ENCODE measurements at places on chromosomes 2 and 18. TPM values are rescaled to one million over a fixed set of nuclear protein-coding genes. Genes with fewer than 3 reads are reported as not detected.

The SLC5A7 gene
- not detected for total RNA-seq

The ANKRD36 gene
- 36.7 TPM for total RNA-seq

The UGT1A9 gene
- total RNA-seq, result not detected

The SCG2 gene
- not detected for total RNA-seq

The MSH2 gene
- 73.3 TPM for total RNA-seq

The POTEC gene
- not detected for total RNA-seq

The FBLN7 gene
- total RNA-seq, result 29.6 TPM

The IL1F10 gene
- total RNA-seq, result not detected

The KCNG3 gene
- 0.10 TPM for total RNA-seq

- no peak overlapping the region for H3K27ac ChIP-seq
- peaks cover 5% of the 10 kb centered on the region for H3K27me3 ChIP-seq
- H3K36me3 ChIP-seq, result peaks cover 2% of the 10 kb centered on the region
- no peak overlapping the region for H3K4me3 ChIP-seq
Observed at GRCh38 chr2:207230261-207231105, 64.7 kb upstream of the KLF7 start.

GRCh38 chr18:79624356-79625170, 55.0 kb upstream of the CTDP1 start:
- no peak for DNase-seq
- H3K4me1 ChIP-seq, result peaks cover 9% of the 10 kb centered on the region
- peaks cover 3% of the 10 kb centered on the region for H3K27me3 ChIP-seq
- H3K27ac ChIP-seq, result no peak overlapping the region

- H3K27me3 ChIP-seq, result peaks cover 5% of the 10 kb centered on the region
- no peak overlapping the region for H3K4me3 ChIP-seq
- no peak overlapping the region for H3K27ac ChIP-seq
- H3K4me1 ChIP-seq, result no peaks in the 10 kb centered on the region
- no peaks in the 10 kb centered on the region for H3K36me3 ChIP-seq
Observed at GRCh38 chr2:42888321-42889245, 96.2 kb upstream of the HAAO start.

GRCh38 chr2:222241128-222241870, 57.5 kb downstream of the PAX3 start:
- no peaks in the 10 kb centered on the region for H3K4me1 ChIP-seq
- H3K27me3 ChIP-seq, result peaks cover 32% of the 10 kb centered on the region
- no peaks in the 10 kb centered on the region for H3K36me3 ChIP-seq
- no peak overlapping the region for H3K27ac ChIP-seq
- H3K4me3 ChIP-seq, result no peak overlapping the region

- H3K27me3 ChIP-seq, result no peaks in the 10 kb centered on the region
- H3K27ac ChIP-seq, result peak overlapping the region; percentile 99
- peak overlapping the region; percentile 83 for H3K4me3 ChIP-seq
- peaks cover 21% of the 10 kb centered on the region for H3K36me3 ChIP-seq
- peaks cover 95% of the 10 kb centered on the region for H3K4me1 ChIP-seq
- peak; percentile 62 for DNase-seq
Observed at GRCh38 chr2:157480182-157480961, 36.5 kb upstream of the CYTIP start.

DNA sequence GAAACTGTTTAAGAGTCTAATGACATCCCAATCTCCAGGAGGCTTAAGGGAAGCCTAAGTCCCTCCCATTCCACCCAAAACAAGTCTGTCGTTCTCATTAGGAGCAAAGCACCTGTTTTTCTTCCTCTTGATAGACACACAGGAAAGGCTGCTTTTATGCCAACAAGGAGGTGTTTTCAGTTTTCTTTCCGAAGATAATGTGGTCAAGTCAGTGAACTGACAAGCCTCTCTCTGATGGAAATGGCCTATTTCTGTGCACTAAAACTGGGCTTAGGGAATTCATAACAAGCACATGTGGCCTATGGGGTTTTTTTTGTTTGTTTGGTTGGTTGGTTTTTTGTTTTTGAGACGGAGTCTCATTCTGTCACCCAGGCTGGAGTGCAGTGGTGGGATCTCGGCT, 36.2 kb downstream of the FBLN7 start:
- DNase-seq, result no peak
- peaks cover 31% of the 10 kb centered on the region for H3K4me1 ChIP-seq
- H3K4me3 ChIP-seq, result no peak overlapping the region
- H3K36me3 ChIP-seq, result peaks cover 6% of the 10 kb centered on the region
- peak overlapping the region; percentile 52 for H3K27ac ChIP-seq
- peaks cover 2% of the 10 kb centered on the region for H3K27me3 ChIP-seq

- H3K4me1 ChIP-seq, result no peaks in the 10 kb centered on the region
- no peaks in the 10 kb centered on the region for H3K27me3 ChIP-seq
- no peak overlapping the region for H3K27ac ChIP-seq
Observed at GRCh38 chr18:10946058-10946457, 203.3 kb downstream of the PIEZO2 start.

DNA sequence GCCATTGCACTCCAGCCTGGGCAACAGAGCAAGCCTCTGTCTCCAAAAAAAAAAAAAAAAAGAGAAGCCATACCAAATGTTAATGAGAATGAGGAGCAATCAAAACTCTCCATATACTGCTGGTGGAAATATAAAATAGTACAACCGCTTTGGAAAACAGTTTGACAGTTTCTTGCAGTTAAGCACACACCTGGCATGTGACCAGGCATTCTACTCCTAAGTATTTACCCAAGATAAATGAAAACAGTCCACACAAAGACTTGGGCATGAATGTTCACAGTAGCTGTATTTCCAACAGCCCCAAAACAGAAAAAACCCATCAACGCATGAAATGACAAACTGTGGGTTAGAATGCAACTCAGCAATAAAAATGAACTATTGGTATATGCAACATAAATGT, 76.0 kb upstream of the ST8SIA5 start:
- no peaks in the 10 kb centered on the region for H3K27me3 ChIP-seq
- H3K36me3 ChIP-seq, result peaks cover 24% of the 10 kb centered on the region
- no peak overlapping the region for H3K4me3 ChIP-seq
- no peak overlapping the region for H3K27ac ChIP-seq
- no peak for DNase-seq

GRCh38 chr2:37631698-37632097, 39.7 kb downstream of the CDC42EP3 start:
- no peaks in the 10 kb centered on the region for H3K36me3 ChIP-seq
- H3K4me3 ChIP-seq, result no peak overlapping the region

DNA sequence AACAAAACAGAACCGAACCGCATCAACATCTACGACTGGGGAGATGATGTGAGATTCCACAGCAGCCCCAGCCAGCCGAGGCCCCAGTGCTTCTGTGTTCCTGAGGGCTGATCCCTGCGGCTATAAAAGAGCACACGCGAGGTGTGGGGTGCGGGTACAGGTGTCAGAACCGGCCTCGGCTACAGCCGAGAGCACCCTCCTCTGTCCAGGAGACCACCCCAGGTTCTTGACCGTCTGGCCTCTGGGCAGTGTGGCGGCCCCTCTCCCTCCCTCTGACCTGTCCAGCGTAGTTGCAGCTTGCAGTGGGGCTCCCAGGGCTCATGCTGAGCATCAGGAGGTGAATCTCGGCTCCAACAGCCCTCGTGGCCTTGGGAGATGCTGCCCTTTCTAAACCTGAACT, 23.7 kb downstream of the RTP5 start:
- no peak overlapping the region for H3K27ac ChIP-seq
- H3K36me3 ChIP-seq, result peaks cover 2% of the 10 kb centered on the region
- no peaks in the 10 kb centered on the region for H3K4me1 ChIP-seq
- no peak overlapping the region for H3K4me3 ChIP-seq

- H3K27ac ChIP-seq, result no peak overlapping the region
- no peaks in the 10 kb centered on the region for H3K4me1 ChIP-seq
- H3K4me3 ChIP-seq, result no peak overlapping the region
- H3K36me3 ChIP-seq, result no peaks in the 10 kb centered on the region
Observed at GRCh38 chr2:132923787-132924186, 253.8 kb upstream of the LYPD1 start.

- H3K36me3 ChIP-seq, result no peaks in the 10 kb centered on the region
- H3K27me3 ChIP-seq, result no peaks in the 10 kb centered on the region
- H3K4me1 ChIP-seq, result peaks cover 21% of the 10 kb centered on the region
- peak overlapping the region; percentile 48 for H3K4me3 ChIP-seq
Observed at GRCh38 chr18:11995445-11996189, 14.3 kb downstream of the IMPA2 start.

DNA sequence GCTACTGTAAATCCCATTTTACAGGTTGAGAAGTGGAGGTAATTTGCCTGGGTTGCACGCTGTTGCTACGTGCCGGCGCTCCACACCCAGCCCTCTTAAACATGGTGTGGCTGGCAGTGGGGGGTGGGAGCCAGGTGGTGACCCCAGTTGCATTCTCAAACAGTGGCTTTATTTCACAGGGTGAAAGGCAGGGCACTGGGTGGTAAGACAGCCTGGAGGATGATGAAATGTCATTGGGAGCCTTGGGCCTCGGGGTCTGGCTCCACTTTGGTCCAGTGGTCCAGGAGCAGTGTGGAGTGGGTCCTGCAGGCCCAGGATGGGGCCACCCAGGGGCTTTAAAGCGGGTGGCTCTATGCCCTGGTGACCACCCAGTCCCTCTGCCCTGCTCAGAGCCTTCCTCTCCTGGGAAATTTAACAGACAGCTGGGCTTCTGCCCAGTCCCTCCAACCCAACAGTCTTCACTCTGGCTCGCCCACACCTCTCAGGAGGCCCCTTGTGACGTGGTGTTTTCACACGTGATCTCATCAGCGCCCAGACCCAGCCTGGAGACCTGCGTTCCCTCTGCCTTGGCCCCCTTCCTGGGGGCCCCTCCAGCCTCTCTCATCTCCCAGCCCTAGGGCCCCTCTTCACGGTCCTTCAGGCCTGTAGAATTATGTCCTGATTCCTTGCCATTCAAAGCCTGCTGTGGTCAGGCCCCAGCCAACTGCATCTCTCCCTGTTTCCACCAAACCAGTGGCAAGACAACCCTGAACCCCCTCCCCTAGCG, 92.5 kb downstream of the INHBB start:
- peaks cover 32% of the 10 kb centered on the region for H3K27me3 ChIP-seq
- DNase-seq, result no peak
- H3K4me3 ChIP-seq, result no peak overlapping the region
- H3K36me3 ChIP-seq, result no peaks in the 10 kb centered on the region

DNA sequence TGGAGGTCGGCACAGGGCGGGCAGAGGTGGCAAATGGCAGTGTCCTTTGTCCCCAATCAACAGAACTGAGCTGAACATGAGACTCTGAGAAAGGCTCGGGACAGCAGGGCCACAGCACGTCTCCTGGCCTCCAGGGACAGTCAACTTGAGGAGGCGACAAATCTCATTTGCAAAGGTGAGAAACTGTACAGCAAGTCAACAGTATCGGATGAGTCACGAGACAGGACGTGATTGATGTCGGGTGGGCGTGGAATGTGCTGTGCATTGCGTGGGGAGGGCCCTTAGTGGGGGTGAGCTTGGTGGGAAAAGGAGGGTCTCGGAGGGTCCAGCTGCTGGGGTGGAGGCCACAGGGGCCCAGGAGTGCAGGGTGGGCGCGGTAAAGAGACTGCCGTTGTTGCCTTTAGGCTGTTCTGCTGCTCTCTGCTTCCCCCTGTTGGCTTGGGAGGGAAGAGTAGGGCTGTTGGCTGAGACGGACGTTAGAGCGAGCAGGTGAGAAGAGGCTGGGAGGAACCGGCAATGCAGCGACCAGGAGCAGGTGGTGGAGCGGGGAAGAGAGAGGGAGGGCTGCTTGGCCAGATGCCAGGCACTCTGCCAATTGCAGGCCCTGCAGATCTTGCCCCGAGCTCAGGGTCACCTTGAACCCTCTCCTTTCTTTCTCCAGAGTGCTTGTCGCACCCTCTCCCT, 164.3 kb downstream of the BCL2 start:
- no peaks in the 10 kb centered on the region for H3K27me3 ChIP-seq
- H3K4me3 ChIP-seq, result peak overlapping the region; percentile 79
- H3K4me1 ChIP-seq, result peaks cover 99% of the 10 kb centered on the region
- DNase-seq, result peak; percentile 72
- peaks cover 18% of the 10 kb centered on the region for H3K36me3 ChIP-seq

- H3K4me1 ChIP-seq, result no peaks in the 10 kb centered on the region
- H3K4me3 ChIP-seq, result no peak overlapping the region
- no peak overlapping the region for H3K27ac ChIP-seq
- H3K27me3 ChIP-seq, result peaks cover 2% of the 10 kb centered on the region
Observed at GRCh38 chr2:60336442-60337141, 216.9 kb downstream of the BCL11A start.

DNA sequence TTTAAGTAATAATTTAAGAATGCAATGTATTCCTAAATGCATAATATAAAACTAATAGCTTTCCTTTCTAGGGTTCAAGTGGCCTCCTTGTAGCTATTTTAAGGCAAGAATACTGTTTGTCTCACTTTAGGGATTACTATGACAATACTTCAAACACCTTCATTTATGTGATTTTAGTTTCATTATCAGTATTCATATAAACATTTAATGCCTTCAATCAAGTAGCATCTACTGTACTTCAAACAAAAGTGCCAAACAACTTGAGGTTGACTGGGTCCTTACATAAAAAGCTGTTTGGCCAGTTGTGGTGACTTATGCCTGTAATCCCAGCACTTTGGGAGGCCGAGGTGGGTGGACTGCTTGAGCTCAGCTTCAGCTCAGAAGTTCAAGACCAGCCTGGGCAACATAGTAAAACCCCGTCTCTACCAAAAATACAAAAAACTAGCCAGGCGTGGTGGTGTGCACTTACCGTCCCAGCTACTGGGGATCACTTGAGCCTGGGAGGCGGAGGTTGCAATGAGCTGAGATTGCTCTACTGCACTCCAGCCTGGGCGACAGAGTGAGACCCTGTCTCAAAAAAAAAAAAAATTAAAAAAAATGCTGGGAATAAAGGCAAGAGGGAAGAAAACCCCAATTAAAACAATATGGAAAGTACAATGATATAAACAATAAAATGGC, 9.3 kb downstream of the MEX3C start:
- DNase-seq, result no peak
- peaks cover 34% of the 10 kb centered on the region for H3K36me3 ChIP-seq
- H3K4me3 ChIP-seq, result peak overlapping the region; percentile 30
- no peaks in the 10 kb centered on the region for H3K27me3 ChIP-seq

DNA sequence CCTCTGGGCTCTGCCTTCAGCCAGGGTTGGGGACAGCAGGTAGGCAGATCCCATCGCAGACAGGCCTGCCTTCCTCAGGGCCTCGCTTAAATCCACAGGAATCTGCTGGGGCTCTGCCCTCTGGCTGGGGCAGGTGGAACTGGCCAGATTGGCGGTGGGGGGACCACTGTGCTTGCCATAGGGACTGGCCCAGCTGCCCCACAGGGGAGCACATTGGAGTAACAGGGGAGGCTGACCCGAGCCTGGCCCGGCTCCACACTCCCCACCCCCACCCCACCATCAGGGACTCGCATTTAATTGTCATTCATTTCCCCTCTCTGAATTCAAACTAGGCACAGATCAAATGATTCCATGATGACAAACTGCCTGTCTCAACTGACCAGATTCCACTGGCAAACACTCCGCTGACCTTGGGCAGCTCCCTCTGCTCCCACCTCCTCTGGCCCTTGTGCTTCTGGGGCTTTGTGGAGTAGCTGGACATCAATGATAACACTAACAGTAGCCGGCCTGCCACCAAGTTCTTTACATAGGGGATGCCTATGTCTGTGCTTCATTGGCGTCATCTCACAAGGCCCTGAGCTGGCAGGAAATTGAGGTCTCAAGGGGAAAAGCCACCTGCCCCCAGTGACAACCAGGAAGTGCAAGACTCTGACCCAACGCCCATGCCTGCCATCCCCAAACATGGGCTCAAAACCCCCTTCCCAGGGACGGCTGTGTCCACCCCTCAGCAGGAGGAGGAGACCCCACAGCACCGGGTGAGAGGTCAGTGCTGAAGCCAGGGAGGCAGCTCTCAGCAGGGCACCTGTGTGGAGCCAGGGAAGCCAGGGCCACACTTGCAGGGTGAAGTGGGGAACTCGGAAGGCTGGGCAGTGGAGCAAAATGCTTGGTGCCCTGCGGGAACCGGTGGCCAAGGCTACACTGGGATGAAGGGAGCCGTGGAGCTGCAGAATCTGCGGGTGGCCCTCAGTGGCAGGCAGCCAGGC, 2.1 kb upstream of the B3GNT7 start:
- no peak for DNase-seq
- H3K27ac ChIP-seq, result peak overlapping the region; percentile 59
- no peak overlapping the region for H3K4me3 ChIP-seq
- H3K36me3 ChIP-seq, result peaks cover 2% of the 10 kb centered on the region

Data from activated T-helper 1 cell treated with anti-CD3 and anti-CD28 coated beads, Interleukin-12 subunit alpha, Interleukin-12 subunit beta, Interleukin-2, Interleukin-4 antibody, amounts not matched to agents 30 ng/mL and 10 ng/mL and 1 ng/mL, durations not matched to agents 14 hours and 24 hours and 36 hours (primary cell).